ENCODE measurements at places on chromosomes 12 and 14. TPM values are rescaled to one million over a fixed set of nuclear protein-coding genes. Genes with fewer than 3 reads are reported as not detected.

DNA sequence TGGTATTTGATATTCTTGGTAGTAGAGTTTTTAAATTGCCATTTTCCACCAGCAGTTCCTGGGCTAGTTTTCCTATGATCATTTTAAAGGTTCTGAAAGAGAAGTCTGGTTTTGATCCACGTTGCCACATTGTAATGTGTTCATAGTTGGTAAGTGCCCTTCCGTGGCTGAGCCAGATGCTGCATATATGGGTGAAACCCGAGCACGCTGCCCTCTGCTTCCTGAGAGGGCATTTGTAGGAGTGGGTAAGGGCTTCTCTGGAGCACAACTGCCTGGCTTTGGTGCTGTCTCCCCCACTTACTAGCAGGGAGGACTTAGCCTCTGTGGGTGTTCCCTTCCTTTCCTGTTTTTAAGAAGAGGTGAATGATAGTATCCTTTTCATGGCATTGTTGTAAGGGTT is 7.1 kb downstream of the SNRNP35 start:
- no peak for DNase-seq

- DNase-seq: no peak
Measured at GRCh38 chr12:57234233-57234570, 4.7 kb downstream of the SHMT2 start.

DNA sequence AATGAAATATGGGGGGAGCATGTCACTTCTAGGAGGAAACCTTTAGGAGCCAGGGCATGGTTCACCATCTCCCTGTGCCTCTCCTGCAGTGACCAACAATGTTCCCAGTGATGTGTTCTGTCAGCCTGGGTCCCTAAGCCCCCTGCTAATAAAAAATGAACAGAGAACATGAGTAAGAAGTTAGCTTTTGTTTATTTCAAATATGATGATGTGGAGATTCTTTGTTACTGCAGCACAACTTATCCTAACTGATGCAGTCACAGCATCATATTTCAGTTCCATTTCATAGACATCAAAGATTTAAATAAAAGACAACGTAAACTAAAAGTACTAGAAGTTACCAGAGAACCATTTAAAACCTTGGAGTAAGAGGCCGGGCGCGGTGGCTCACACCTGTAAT is 43.9 kb downstream of the SERPINA3 start:
- no peak for DNase-seq

GRCh38 chr12:108860443-108860842 is 3.1 kb upstream of the SSH1 start:
- no peak for DNase-seq

The WSCD2 gene
- not detected for total RNA-seq
